Stimulated activated CD4-positive, alpha-beta T cell treated with anti-CD3 and anti-CD28 coated beads, Interleukin-1b, Interleukin-23, amount 100 ng/mL, for 1 hour (primary cell): ENCODE measurements at places on chromosomes 6 and 20.

GRCh38 chr6:31763619-31763940 lies 1.1 kb downstream of the SAPCD1 start:
- no peak for DNase-seq

GRCh38 chr20:37350649-37351574 lies 5.0 kb downstream of the SRC start:
- DNase-seq: no peak

DNA sequence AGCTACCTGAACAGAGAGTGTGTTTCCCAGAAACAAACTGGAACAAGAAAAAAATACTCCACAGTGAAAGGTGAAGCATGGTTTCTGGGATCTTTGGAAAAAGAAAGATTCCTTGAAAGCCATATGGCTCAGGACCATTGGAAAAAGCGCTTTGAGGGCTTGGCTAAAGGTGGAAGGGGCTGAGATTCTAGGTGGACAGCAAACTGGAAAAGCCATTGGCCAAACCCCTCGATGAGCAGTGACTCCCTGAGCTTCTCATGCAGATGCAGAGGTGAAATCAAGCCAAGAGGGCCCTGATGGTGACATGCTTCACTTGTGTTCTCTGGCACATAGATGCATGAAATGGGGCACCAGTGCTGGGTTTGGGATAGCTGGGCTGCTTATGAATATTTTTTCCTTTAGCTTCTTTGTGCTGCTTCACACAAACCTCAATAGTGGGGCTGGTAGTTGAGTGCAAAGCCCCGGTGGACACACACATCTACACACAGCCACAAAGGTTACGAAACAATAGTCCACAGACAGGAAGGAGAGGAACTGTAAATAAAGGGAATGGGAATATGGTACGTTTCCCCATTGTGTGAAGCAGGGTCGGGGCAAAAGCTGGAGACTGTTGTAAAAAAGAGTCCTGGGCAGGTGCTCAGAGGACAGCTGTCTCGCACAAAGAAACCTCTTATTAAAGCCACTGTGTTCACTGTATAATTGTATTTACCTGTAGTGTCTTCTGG lies 117.8 kb downstream of the FOXA2 start:
- no peak for DNase-seq

- DNase-seq: no peak
These were observed 14.0 kb downstream of the MEI4 start for GRCh38 chr6:77666846-77667245.

- no peak for DNase-seq
These were observed 730.9 kb upstream of the GJE1 start for GRCh38 chr6:141401851-141402250.

DNA sequence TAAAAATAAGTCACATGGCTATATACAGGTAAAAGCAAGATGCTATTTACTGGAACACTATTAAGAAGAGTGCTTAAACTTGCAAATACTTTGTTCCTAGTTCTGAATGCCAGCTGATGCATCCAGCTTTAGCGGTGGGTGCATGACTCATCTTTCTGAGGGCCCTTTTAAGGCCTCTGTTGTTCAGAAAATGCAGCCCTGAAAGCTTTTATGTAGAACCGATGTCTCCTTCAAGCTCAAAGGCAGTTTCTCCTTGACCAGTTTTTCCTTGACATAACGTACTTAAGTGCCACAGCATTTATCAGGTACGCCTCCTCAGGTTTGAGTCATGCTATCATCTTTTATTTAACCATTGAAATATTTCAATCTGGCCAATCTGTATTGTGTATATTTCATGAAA lies 82.8 kb downstream of the MLIP start:
- no peak for DNase-seq

- no peak for DNase-seq
These were observed 15.9 kb downstream of the TOP1 start for GRCh38 chr20:41044409-41045062.

- DNase-seq: no peak
These were observed 108.9 kb downstream of the SNX5 start for GRCh38 chr20:17859616-17860232.

GRCh38 chr6:83592770-83593394 lies 80.5 kb downstream of the PRSS35 start:
- DNase-seq: no peak

DNA sequence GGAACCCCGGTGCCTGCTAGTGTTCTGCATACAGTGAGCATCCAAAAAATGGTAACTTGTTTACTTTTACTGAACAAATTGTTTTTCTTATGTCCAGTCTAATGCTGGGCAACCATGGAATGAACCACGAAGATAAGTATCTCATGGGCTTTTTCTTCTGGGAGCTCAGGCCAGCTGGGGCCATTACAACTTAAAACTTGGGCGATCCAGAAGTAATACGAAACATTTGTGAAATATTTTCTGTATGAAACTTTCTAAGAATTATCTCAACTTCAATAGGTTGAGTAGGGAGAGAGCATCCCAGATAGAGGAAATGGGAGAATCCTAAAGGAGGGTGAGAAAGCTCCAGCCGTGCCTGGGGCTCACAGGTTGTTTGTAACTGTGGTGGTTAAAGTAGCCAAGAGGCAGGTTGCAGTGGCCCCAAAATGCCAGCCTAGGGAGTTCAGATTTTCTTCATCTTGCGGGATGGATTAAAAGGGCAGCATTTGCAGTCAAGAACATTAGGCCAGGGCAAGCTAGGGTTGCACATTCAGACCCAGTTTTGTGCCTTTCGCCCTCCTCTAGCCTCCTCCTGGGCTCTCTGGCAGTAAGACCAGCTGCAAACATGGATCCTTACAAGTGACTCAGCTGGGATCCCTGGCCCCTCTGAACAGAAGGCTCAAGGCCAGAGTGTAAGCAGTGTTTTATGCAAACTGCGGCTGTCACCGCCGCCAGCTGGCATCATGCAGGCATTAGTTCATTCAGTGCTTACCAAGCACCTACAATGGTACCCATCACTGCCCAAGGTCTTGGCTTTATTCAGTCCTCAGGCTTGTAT lies 41.5 kb downstream of the ELMO2 start:
- DNase-seq: no peak

DNA sequence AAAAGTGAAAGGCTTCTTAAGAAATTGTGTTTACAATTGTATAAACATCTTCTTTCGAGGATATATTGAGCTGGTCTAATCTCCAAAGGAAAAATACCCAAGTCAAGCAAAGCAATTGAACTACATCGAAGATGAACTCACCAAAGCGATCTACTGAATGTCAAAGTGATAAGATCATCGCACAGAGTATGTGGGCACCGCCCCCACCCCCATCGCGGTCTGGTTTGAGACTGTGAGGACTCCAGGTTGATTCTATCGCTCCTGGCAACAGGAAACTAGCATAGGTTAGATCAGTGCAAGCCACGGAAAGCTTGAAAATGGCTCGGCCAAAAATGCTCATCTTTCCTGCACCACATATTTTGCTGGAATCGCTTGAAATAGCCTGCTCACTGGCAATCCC lies 133.2 kb upstream of the RPS6KA2 start:
- peak; percentile 28 for DNase-seq

- no peak for DNase-seq
These were observed 127.0 kb downstream of the PACRG start for GRCh38 chr6:162854734-162855191.

DNA sequence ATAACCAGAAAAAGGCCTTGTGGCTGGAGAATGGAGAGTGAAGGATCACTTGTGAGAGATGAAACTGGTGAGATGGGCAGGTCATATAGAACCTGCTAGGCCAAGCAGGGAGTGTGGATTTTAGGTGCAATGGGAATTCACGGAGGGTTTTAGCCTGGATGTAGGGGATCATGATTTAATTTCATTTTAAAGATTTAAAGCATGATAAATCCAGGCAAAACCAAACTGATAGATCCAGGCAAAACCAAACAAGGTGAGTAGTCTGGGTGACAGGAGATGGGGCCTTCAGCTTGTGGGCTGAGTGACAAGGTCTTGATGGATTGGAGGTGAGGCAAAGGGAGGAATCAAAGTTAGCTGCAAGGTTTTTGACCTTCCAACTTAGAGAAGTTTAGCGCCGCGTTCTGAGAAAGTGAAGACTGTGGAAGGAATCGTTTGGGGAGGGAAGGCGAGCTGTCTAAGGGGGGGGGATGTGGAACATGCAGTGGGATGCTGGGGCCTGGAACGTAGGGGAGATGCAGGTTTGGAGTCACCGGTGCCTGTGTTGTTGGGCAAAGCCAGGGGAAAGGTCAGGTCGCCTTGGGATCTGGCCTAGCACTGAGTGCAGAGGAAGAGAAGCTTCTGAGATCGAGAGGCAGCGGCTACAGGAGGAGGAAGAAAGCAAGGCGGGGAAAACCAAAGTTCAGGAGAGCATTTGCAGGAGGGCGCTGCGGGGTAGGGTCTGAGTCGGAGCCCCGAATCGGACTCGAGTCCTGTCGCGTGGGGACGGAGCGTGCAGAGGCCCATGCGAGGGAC lies 1.3 kb upstream of the PLCG1 start:
- DNase-seq: no peak

DNA sequence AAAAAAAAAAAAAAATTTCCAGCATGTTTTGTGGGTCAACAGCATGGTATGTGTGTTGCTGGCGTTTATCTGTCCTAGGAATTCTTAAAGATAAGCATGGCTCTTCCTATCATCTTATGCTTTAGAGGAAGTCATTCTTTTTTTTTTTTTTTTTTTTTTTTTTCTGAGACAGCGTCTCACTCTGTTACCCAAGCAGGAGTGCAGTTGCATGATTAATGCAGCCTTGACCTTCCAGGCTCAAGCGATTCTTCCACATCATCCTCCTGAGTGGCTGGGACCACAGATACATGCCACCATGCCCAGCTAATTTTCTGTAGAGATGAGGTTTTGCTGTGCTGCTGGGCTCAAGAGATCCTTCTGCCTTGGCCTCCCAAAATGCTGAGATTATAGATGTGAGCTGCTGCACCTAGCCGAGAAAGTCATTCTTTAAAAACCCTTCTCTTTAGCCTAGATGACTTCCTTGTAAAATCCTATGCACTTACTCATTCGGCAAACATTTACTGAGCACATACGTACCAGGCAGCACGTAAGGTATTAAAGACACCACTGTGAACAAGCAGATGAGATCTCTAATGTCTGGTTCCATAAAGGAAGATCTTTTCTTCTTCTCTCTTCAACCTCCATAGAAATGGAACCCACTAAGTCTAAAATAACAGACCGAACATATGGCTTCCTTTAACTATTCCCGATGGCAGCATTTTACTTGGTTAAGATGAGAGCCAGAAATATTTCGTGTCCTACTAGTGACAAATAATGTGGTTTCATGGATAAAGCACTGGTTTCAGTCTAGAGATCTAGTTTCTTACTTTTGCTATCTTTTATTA lies 122.4 kb downstream of the RIN2 start:
- DNase-seq: no peak

GRCh38 chr6:11236076-11236750 lies 3.7 kb upstream of the NEDD9 start:
- no peak for DNase-seq

DNA sequence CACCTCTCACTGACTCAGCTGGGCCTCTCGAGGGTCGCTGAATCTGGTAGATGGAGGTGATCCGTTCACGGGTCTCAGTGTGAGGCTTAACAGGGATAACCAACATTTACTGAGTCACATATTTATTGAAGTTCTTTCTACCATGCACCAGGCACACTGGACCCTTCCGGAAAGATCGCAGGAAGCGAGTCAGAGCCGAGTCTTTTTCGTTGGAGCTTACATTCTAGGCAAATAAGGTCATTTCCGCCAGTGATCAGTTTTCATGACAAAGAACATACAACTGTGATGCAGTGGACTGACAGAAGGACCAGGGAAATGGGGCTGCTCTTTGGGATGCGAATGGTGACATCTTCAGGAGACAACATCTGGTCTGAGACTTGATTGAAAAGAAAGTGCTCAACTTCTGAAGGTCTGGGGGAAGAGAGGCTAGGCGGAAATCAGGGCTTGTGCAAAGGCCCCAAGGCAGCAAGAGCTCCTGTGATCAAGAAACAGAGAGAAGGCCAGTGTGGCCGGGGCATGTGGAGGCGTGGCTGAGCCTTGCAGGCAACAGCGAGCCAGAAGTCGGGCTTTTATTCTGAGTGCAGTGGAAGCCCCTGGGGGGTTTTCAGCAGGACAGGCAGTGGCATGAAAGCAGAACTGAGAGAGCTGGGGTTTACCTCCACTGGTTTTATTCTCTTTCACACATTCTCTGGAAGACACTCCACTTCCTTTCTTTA lies 56.7 kb downstream of the APCDD1L start:
- no peak for DNase-seq

DNA sequence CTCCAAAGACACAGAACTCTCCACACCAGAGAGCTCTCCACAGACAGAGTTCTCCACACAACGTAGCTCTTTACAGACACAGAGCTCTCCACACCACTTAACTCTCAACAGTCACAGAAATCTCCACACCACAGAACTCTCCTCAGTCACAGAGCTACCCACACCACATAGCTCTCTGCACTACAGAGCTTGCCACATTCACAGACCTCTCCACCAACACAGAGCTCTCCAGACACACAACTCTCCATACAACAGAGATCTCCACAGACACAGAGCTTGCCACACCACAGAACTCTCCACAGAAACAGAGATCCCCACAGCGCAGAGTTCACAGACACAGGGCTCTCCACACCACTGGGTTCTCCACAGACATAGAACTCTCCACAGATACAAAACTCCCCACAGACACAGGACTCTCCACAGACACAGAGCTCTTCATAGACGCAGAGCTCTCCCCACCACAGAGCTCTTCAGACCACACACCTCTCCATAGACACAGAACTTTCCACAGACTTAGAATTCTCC lies 52.5 kb downstream of the ERMARD start:
- no peak for DNase-seq

- peak; percentile 0 for DNase-seq
These were observed 744 bp downstream of the RIOK1 start for GRCh38 chr6:7390226-7390878.

- DNase-seq: no peak
These were observed 981 bp upstream of the TNF start for GRCh38 chr6:31574106-31575061.

DNA sequence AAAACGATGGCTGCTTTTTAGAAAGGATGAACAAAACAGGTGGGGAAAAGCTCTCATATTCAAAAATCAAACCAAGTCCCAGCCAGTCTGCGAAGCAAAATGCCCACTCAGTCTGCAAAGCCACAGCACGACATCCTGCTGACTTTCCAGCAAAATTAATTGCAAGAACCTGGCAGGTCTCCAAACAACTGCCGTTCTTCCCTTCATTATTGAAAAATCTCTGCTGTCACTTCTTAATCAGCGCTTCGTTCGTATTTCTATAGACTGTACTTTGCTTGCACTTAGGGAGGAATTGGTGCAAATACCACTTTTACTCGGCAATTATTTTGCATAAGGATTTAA lies 222.4 kb downstream of the CBLN4 start:
- DNase-seq: no peak
